ENCODE measurements at places on chromosomes 7 and 10.

DNA sequence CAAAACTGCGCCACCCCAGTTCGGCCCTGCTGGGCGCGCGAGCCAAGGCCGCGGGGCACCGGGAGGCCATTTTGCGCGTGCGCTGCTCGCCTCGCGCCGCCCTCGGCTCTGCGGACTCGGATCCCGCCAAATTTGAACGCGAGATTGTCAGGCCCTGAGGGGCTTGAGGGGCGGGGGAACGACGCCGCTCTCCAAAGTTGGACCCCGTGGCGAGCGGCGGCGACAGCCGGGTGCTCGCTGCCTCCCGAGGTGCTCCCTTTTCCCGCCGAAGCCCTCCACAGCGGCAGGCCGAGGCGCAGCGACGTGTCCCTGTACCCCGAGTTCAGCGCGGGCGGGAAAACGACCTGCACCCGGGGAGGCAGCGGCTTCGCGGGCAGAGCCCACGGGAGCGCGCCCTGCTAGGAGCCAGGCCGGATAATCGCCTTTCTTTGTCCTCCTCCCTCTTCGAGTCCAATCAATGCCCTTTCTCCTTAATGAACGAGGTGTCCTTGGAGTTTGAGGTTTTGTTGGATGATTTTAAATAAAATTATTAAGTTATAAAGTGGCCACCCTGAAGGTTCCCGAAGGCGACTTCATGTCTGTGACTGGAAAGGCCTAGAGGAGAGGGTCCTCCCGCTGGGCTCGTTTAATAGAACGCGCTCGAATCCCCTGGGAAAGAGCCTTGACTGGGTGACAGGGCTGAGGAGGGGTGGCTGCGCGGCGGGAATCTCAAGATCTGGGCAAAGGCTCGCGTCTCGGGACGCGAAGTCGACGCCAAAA lies 10.7 kb upstream of the SPAG6 start:
- DNase-seq: no peak

- DNase-seq: no peak
Observed at GRCh38 chr10:28872587-28873165, 195.4 kb downstream of the BAMBI start.

- no peak for DNase-seq
Observed at GRCh38 chr10:48507933-48508790, 96.7 kb downstream of the ARHGAP22 start.

DNA sequence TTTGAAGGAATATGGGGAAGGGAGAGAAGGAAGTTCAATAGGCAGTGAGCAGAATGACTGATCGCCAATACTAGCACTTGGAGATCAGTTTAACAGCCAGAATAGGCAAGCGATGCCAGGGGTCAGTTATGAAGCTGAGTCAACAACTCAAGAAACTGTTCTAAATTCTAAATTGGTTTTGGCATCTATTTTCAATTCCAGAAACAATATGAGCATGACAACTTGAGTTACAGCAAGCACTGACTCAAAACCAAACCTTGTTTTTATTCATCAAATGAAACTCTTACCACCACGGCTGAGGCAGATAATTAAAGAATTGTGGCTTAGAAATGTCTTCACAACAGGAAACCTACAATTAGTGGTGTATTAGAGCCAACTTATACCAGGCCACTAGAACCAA lies 180.5 kb upstream of the ASAH2 start:
- no peak for DNase-seq

- no peak for DNase-seq
Observed at GRCh38 chr10:1715821-1716220, 21.5 kb downstream of the ADARB2 start.

GRCh38 chr7:143978585-143978984 lies 21.5 kb upstream of the OR6B1 start:
- DNase-seq: no peak

DNA sequence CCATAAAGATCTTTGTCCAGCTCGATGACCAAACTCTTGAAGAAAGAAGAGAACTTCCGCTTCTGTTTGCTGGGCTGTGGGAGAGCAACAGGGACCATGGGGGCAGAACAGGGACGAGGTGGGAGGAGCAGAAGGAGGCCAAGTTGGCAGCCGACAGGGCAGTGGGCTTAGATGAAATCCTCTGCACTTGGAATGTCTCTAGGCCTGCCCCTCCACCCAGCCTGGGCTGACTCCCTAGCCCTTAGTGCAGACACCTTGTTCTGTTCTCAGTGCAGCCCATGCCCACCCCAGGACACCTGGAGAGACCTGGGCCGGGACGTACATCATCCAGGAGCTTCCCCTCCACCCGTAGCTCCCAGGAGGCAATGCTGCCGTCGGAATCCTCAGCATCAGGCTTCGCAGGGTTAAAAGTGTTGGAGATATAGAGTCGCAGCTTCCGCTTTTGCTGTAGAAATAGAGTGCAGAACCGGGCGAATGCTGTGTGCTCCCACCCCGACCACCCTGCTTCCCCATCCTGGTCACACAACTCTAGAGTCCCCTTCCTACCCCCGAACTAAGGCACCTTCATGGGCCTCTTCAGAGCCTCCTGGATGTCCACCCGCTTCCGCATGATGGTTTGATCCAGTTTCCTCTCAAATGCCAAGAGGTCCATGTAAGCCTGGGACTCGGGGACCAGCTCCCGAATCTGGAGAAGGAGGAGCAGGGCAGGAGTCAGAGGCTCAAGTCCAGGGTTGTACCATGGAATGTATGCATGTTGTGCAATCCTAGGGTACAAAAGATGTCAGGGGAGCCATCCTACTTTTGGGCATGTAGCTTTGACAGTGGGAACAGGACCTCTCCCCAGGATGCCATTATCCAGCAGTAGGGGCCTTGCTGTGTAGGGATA lies 6.1 kb downstream of the SMARCD3 start:
- DNase-seq: no peak

DNA sequence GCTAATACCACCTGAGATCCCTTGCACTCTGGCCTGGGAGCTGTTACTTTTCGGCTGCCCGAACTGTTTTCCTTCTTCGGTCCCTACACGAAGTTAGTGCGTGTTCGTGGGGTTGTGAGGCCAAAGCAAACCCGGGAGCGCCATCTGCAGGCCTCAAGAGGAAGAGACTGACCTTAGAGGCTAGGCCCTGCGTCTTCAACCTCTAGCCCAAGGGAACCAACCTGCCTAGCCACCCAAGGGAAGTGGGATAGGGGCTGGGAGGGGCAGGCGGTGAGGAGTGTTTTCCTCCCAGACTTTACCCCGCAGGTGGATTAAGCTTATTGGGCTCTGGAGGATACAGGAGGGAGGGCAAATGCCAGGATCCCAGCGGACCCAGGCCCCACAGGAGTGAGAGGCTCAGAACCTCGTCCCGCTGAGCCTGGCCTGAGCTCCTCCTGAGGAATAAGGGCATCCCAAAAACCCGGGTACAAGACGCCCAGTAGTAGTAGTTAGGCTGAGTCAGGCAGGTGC lies 1.7 kb upstream of the PAX2 start:
- DNase-seq: no peak

DNA sequence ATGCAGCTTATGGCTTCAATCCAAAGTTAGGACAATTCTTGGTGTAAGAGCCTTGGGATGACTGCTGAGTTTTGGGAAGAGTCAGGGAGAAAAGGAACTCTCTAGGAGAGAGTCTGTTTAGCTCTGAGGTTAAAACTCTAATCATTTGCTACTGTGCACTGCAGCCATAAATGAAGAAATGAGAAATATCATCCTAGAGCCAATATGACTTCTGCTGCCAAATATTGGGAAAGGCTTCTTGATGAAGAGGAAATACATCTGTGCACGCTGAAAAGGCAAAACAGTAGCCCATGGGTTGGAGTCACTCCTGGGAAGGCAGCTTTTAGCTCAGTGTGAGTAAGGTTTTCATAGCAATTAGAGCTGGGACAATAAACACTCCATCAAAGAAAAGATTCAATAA lies 308.8 kb downstream of the SFMBT2 start:
- no peak for DNase-seq

DNA sequence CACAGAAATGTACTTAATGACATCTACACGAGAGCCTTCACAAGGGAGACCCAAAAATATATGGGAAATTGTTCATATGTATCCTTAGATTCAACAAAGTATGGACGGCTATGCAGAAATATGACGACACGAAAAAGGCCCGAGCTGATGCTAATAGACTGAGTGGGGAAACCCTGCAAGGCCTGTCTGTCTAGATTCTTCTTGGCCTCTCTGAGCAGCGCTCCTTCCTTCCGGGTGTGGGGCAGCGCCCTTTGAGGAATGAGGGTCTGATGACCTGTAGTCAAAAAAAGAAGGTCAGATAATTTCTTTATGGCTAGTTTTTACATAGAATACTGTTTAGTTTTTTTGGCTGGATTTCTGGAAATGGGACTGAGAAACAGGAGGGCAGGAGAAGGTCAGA lies 192.8 kb upstream of the AKR1E2 start:
- DNase-seq: no peak

DNA sequence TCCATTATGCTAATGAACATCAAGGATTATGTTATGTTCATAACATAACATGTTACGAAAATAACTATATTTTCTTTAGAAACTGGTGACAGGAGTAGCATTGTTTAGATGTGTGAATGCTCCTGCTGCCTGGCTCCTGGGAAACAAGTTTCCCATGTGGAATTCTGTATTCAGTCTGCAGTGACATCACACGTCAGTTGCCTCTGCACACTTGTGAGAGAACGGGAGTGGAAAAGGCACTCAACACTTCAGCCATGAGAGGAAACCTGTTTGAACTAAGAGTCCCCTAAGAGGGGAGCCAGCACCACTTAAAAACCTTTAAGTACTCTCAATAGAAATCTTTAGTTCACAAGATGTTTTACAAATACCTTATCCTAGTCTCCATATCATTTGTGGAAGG lies 140.3 kb upstream of the FAM20C start:
- no peak for DNase-seq

GRCh38 chr7:24851786-24852185 lies 94.5 kb upstream of the GSDME start:
- no peak for DNase-seq

DNA sequence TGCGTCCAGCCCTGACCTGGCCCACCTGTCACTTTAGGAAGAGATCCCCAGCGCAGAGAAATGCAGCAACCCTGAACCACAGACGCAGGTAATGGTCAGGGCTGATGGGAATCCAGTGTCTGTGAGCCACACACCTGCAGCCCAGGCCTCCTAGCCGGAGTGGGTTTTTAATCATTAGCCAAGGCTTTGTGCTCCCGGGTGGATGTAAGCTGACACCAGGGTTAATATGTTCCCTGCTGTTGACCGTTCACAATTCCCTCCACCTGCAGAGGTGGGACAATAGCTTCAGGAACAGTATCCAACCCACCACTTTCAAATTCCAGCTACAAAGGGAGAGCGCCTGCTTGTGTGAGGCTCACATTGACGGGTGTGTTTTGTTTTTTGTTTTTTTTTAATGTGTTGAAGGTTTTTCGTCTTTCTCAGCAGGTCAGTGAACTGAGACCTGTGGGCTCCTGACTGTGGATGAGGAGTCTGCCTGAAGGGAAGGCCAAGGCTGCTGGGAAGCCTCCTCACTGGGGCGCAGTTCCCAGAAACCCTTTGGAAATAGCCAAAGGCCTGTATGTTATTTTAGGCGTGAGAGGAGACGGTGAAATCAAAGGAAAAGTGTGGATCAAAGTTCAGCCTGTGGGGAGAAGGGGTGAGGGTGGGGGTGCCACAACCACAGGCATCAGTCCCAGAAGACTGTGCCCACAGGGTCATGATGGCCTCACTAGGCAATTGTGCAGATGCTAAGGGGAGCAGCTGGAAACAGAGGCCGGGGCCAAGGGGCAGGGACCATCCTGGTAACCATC lies 111.1 kb downstream of the TNS3 start:
- no peak for DNase-seq

DNA sequence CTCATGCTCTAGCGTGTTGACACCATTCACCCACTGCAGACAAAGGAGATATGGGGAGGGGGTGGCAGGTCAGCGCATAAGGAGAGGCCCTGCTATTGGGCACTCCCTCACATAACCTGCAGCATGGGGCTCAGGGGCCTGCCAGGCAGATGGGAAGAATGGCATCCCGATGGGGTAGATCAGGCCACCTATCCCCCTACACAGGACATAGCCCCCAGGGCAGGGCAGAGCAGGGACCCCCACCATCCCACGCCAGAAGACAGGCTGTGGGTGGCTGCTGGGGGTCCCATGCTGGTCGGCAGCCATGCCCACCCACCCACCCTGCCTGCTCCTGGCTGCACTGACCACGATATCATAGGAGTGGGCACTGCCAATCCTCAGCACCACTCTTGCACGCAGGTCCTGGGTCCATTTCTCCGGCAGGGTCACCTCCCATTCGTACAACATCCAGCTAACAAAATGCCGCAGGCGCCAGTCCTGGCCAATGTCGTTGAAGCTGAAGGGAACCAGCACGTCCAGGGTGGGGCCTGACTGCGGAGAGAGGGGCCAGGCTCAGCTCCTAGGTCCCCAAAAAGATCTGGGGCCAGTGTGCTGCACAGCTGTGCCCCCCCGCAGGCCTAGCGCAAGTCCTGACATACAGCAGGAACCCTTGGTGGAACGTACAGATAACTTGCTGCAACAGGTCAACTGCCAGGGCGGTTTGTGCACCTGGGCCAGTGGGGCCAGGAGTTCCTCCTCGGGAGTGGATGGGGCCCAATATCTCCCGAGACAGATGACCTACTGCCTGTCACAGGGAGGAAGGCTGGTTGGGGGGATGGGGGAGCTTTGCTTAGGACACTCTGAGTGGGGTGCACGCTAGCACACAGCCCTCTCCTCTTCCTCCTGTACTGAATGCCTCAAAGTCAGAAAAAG lies 45.9 kb upstream of the ZNF479 start:
- DNase-seq: no peak

- no peak for DNase-seq
Observed at GRCh38 chr7:66379542-66380160, 174.5 kb downstream of the TPST1 start.

- DNase-seq: peak; percentile 24
Observed at GRCh38 chr10:59181668-59182067, 5.2 kb downstream of the PHYHIPL start.

GRCh38 chr10:73614720-73615119 lies 23.6 kb upstream of the USP54 start:
- no peak for DNase-seq

DNA sequence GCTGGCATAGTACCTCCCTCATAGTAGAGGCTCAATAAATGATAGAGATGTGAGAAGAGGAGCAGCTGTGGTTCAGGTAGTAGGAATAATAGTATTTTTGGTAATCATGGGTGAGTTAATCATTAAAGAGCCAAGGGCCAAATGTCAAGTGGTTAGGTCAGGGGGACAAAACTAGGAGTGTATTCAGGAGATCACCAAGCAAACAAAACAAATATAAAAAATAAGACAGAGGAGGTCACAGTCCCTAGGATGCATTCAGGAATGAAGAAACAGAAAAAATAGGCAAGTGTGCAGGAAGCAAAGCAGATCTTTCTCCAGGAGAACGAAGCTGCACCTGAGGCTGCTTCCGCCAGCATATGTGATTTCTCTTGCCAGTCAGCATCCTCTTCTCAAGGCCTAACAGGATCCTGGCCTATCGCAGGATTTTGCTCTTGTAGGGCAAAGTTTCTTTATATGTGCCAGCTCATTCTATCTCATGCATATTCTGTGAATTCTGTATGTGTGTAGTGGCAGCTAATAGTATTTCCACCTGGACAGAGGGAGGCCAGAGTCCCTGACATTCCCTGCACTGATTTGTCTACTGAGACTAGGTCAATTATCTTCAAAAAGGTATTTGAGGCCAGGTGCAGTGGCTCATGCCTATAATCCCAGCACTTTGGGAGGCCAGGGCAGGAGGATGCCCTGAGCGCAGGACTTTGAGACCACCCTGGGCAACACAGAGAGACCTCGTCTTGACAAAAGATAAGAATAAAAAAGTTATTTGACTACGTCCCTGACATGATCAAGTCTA lies 82.7 kb downstream of the AKR1D1 start:
- DNase-seq: no peak
